ENCODE measurements at places on chromosomes 16 and 17.

- DNase-seq = no peak
These were observed 36.2 kb upstream of the IRF8 start for GRCh38 chr16:85862476-85863383.

- DNase-seq = no peak
These were observed 34.0 kb downstream of the PLCD3 start for GRCh38 chr17:45098081-45098868.

DNA sequence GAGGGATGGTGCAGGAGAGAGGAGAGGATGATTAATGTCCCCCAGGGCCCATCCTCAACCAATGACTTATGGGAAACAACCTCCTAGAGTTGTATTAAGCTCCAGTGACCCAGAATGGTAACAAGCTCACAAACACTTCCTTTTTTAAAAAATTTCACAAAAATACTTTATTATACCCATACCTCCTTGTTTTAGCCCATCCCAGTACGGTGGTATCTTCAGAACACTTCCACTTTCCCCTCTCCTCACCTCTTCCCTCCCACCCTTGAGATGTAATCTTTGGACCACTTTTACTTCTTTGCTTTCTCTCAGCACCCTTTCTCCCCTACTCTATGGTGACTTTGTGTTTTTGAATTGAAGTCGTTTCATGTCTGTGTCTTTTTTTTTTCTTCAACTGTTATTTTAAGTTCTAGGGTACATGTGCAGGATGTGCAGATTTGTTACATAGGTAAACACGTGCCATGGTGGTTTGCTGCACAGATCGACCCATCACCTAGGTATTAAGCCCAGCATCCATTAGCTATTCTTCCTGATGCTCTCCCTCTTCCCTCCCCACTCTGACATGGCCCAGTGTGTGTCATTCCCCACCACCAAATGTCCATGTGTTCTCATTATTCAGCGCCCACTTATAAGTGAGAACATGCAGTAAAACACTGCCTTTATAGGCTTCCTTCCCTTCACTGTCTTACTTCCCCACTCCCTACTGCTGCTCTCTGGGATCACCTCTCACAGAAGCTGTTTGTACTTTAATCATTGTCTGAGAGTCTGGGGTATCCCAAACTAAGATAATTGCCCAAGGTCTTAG lies 124.5 kb downstream of the PRKCB start:
- DNase-seq = no peak

GRCh38 chr16:81181013-81181720 lies 57.3 kb upstream of the BCO1 start:
- peak; percentile 97 for DNase-seq

GRCh38 chr16:27390151-27390550 lies 11.8 kb upstream of the IL21R start:
- DNase-seq = no peak

GRCh38 chr17:41959336-41960095 lies 7.1 kb upstream of the CNP start:
- DNase-seq = no peak

DNA sequence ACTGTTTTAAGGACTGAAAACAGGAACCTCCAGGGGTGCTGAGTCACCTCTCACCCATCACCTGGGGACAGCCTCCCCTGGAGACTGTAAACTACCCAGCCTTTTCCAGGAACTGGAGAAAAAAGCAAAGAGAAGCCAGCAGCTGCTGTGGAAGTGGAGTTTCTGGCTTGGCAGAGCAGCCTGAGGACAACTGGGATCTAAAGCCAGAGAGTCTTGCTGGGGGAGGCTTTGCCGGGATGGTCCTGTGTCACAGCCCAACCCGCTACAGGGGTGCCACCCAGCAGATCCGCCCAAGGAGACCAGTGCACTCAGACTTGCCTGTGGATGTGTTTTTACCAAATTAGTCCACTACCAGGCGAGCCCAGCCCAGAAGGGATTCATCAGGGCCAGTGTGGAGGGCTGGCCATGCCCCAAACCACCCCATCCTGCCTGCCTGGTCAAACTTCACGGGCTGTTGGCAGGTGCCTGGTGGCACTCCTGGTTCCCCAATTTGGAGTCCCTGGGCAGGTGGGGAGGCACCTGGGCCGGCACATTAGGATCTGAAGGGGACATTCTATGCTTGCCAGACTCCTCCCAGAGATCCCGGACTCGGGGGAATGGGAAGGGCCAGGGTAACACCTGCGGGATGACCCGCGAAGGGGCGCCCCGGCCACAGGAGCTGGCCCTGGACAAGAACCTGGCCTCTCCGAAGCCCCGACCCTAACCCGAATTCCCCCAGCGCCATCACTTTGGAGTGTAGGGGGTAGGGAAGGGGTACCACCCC lies 771 bp downstream of the MSRB1 start:
- DNase-seq = no peak

- no peak for DNase-seq
These were observed 2.4 kb upstream of the CBFB start for GRCh38 chr16:67026570-67026969.

GRCh38 chr16:53183442-53183841 lies 128.7 kb downstream of the CHD9 start:
- DNase-seq = no peak

GRCh38 chr16:83849421-83849820 lies 41.6 kb downstream of the HSBP1 start:
- no peak for DNase-seq

DNA sequence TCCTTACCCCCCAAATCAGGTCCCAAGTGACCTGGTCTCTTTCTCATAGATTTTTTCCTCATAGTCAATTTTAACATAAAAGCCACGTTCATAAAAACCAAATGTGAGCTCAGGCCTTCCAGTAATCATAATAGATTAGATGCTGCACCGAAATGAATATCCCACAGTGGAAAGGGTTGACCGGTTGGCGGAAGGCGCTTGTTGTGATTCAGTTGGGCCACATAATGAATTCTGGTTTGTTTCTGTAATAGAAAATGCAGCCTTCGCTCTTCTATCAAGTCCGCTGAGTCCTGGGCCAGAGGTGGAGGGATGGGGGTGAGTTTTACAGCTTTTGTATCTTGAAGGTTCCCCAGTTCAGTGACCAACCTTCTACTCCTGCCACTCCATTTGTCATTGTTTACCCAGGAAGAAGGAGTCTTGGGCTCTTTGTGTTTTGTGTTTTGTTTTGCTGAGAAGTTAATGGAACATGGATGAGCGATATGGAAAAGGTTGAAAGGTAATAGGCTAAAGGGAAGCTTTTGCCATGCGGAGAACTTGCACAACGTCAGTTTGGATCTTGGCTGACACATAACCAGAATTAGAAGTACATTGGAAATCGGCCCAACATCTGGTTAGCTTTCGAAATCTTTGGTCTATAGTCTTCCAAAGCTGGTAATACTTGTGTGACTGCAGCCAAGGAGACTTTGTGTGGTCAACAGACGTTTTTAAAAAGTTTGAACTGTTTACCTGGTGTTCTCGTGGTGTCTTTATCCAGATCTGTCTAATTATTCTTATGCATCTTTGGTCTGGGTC lies 89.5 kb downstream of the CLEC16A start:
- DNase-seq = peak; percentile 86

GRCh38 chr16:3536271-3536731 lies 35.5 kb downstream of the CLUAP1 start:
- DNase-seq = peak; percentile 51

DNA sequence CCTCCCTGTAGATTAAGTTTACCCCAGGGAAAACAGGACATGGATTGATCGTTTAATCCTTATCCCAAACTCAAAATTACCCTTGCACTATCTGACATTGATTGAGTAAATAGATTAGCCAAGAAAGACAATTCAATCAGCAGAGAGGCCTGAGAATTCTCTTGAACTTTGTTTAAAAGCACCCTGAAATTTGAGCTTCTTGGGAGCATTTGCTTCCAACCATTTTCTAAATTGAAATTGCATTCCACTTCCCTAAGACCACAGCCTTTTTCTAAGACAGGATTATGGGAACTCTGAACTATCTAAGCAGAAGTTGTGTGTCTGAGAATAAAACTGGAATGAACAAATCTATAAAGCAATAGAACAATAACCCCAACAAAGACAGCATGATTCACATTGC lies 76.6 kb upstream of the TNRC6A start:
- DNase-seq = no peak

GRCh38 chr17:8392274-8392673 lies 5.4 kb downstream of the RNF222 start:
- DNase-seq = no peak

- DNase-seq = no peak
These were observed 7.8 kb upstream of the EFTUD2 start for GRCh38 chr17:44906763-44907728.

- DNase-seq = no peak
These were observed 18.9 kb upstream of the P2RX1 start for GRCh38 chr17:3935140-3935542.

DNA sequence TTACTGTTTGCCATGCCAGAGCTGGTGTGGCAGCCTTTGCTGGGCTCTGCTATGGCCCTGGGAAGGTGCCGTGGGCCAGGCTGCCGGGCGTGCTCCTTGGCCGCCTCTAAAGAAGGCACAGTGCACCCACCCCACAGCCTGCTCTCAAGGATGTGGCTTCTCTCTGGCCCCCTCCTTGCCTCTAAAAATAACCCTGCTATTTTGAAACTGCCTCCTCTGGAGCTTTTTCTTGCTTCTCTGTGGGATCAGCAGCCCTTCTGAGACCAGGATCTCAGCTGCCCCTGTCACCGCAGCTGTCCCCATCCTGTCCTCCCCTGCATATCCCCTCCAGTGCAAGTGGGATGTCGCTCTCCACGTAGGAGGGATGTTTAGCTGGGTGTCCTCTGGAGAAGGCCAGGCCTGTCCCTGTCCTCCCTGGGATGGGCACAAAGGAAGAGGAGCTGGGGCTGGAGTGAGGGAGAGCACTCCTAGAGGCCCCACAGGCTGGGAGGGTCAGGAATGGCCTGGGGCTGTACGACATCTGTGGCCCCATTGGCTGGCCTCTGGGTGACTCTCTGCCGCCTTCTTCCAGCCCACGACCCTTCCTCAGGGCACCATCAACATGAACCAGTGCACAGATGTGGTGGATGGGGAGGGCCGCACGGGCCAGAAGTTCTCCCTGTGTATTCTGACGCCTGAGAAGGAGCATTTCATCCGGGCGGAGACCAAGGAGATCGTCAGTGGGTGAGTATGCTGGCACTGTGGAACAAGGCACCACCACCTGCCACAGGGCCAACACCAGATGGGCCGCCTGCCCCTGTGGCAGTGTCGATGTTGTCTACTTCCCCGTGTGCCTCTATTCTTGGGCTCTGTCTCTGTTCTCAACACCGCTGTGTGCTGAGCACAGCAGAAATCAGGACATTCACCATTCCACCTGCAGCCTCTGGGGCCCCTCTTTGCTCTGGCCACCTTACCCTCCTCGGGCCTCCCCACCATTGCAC lies 79.7 kb downstream of the PLD6 start:
- no peak for DNase-seq

- peak; percentile 60 for DNase-seq
These were observed 65.3 kb downstream of the METRNL start for GRCh38 chr17:83144421-83145357.

DNA sequence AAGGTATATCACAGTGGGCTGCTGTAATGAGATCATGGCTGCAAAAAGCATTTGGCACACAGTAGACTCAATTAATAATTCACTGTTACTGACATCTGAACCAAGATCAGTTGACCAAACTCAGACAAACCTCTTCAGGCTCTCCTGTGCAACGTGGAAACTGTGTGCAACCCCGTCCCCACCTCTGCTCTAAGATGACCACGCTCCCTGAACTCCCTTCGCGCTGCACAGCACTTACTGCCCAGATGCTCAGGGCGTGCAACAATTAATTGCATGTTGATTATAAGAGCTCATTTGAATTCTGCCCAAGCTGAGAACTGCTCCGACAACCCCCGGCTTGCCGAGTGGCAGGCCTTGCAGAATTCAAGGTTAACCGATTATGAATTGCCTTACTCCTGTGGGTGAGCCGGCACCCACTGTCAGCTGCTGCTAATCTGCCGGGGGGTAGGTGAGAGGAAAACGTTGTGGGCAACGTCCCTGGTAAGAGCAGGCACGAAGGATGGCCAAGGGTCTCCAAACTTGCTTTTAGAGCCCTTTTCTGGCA lies 1.3 kb upstream of the GSG1L start:
- DNase-seq = no peak

DNA sequence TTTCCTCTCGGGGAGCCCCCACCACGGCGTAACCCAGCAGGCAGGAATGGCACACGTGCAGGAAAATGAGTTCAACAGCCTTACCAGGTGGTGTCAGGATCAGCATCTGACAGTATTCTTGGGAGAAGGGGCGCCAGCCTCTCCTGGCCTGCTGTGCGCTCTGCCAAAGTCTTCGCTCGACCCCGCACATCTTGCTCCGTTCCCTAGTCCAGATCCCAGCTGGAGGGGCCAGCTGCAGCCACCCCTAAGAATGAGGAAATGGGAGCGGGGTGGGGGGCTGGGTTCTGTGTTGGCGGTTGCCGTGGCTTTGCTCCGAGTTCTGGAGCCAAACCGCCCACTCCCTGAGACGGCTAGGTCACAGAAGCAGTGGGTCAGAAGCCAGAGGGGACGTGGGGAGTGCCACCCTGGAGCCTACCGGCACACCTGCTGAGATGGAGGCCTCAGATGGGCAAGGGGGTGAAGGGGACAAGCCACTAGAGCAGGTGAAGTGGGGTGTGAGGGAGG lies at the start of gene CHCT1:
Gene CHCT1 (plus strand): TSS at position 328 of the 504 bp plus-strand sequence. CDS start 104 bp downstream, at position 432.
- no peak for DNase-seq

DNA sequence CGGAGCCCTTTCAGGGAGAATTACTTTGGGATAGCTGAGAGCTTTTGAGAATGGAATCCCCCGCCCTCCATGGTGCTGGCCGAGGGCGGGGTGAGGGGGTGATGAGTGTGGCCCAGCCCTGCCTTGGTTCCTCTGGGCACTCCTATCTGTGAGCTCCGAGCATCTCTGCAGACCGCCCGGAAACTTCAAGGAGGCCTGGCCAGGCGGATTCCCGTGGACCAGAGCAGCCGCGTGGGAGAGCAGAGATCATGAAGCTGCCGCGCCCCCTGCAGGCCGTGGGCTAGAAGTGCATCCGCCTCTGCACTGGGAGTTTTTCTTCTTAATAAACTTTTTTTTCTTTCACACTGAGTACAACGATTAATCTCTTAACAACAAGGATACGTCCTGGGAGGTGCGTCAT lies 392.9 kb upstream of the EEF2KMT start:
- DNase-seq = no peak

- DNase-seq = no peak
These were observed 12.8 kb downstream of the XYLT1 start for GRCh38 chr16:17457997-17458396.

- DNase-seq = no peak
These were observed 19.0 kb downstream of the DRC7 start for GRCh38 chr16:57713596-57713995.

Measured in GM04504 (cell line).